Osteocyte (in vitro differentiated cells): ENCODE measurements at places on chromosomes 4 and X. TPM values are rescaled to one million over a fixed set of nuclear protein-coding genes. Genes with fewer than 3 reads are reported as not detected.

PRRG1 gene
- 8.8 and 9.8 TPM in 2 replicates for total RNA-seq

ADRA2C gene
- 0.26 and 0.32 TPM in 2 replicates for total RNA-seq

TLL1 gene
- 39.2 and 39.7 TPM in 2 replicates for total RNA-seq

GRCh38 chr4:139054791-139055505 lies 39.4 kb downstream of the NOCT start:
- H3K4me3 ChIP-seq = no peak overlapping the region
- peaks cover 44% of the 10 kb centered on the region for H3K36me3 ChIP-seq
- H3K27me3 ChIP-seq = no peaks in the 10 kb centered on the region

DNA sequence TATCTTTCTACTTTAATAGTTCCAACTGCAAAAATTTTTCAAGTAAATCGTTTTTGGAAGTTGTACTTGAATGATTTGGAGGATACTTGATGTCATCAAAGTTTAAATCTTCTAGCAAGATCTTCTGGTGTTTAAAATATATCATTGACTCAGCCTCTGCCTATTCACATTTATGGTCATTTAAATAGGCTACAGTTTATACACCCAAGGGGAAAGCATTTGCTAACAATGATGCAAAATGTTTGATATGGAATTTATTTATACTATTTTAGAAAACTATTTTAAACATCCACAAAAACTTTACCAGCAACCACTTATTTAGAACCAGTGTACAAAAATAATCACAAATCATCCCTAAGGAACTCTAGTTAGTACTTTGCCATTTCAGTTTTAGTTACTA lies 123.3 kb upstream of the STIM2 start:
- no peaks in the 10 kb centered on the region for H3K27me3 ChIP-seq
- H3K4me1 ChIP-seq = no peaks in the 10 kb centered on the region
- H3K36me3 ChIP-seq = peaks cover 8% of the 10 kb centered on the region
- no peak for DNase-seq
- no peak overlapping the region for H3K4me3 ChIP-seq
